H7 (cell line): ENCODE measurements at places on chromosomes 2 and 18.

GRCh38 chr2:240468303-240469238 is 33.1 kb downstream of the GPC1 start:
- peak; percentile 71 for DNase-seq

DNA sequence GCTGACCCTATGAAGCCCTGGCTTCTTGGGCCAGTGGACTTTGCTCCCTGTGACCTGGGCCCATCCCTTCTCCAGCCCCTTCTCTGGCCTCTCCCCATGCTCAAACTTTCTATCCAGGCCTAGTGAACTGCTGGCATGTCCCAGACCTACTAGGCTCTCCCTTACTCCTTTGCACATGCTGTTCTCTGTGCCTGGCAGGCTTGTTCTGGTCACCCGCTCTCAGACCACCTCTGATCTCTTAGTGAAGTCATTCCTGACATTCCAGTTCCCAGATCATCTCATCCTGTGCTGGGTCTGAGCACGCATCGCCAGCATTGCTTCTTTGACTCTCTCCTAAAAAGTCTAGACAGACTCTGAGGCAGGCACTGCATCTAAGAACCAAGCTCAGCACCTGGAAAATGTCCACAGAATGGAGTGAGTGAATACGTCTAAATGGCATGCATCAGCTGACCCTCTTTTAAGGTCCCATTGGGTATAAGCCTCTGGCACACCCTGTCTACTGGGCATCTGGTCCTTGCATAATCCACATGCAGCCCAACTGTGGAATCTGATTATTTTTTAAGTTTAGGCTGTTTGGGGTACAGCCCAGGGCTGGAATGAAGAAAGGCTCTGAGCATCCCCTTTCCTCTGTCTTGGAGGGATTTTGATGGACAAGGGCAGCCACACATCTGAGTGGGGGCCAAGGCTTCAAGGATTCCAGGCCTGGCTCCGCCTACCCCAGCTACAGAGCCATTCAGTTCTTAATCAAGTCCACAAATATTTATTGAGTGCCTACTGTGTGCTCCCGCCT is 130.6 kb upstream of the HAAO start:
- no peak for DNase-seq

DNA sequence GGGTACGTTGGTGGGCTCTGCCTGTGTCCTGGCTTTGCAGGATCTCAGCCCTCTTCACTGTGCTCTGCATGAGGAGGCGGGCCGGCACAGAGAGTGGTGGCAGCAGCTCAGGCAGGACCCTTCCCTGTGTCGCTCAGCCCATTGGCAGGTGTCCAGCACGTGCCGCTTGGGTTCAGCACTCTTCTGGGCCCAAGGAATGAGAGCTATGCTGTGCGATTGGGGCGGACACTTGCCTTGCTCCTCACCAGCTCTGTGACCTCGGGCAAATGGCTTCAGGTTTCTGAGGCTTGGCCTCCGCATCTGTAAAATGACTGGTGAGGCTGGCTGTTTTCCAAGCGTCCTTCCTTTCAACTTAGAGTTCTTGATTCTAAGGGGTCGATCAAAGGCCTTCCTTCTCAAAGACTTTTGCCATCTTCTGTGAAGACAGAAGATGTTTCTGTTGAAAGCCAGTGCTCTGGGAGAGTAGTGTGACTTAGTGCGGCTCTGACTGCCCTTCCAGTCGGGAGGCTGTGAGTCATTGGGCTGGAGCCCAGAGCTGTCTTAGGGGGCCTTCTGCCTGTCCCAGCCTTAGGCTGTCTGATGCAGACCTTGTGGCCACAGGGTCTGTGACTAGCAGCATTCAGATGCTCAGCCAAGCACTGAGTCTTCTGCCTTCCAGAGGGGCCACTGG is 35.6 kb downstream of the GLI2 start:
- no peak for DNase-seq

- no peak for DNase-seq
These were observed 34.3 kb upstream of the MTX2 start for GRCh38 chr2:176234940-176235339.

- DNase-seq = peak; percentile 62
These were observed at the start of gene TSHZ1 for GRCh38 chr18:75210274-75211001. TSS of gene TSHZ1 (plus strand) at chr18:75210797. CDS start at chr18:75211877, 1,080 bp downstream.
